Stimulated activated CD4-positive, alpha-beta T cell treated with anti-CD3 and anti-CD28 coated beads, Interleukin-2, amount 100 ng/mL, for 24 hours (primary cell): ENCODE measurements at places on chromosomes 13 and 19.

- DNase-seq, result no peak
Observed at GRCh38 chr13:111394211-111394922, 73.9 kb downstream of the TEX29 start.

- no peak for DNase-seq
Observed at GRCh38 chr13:80870186-80870585, 529.3 kb upstream of the SPRY2 start.

DNA sequence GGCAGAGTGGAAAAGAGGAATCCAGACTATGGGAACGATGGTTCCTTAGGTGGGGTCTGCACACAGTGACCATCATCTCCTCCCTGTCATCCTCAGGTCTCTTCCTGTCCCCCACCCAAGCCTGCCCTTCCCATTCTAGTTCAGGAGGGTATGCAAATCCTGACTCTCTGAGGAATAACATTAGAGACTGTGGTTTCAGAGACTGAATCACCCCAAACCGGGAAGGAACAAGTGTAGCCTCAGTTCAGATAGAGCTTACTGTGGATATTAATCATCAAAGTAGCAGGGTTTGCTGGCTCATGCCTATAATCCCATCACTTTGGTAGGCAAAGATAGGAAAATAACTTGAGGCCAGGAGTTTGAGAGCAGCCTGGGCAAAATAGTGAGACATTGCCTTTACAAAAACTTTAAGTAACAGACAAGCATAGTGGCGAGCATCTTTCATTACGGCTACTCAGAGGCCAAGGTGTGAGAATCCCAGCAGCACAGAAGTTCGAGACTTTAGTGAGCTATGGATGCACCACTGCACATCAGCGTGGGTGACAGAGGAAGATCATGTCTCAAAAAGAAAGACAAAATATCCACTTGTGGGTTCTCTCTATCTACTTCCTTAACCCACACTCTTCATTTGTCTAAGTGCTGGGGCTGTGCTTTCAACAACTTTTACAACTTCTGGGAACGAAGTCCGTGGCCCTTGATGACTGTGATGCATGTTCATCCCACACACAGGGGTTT is 19.3 kb upstream of the LGALS13 start:
- peak; percentile 8 for DNase-seq

- DNase-seq, result no peak
Observed at GRCh38 chr13:111407381-111408131, 87.1 kb downstream of the TEX29 start.

DNA sequence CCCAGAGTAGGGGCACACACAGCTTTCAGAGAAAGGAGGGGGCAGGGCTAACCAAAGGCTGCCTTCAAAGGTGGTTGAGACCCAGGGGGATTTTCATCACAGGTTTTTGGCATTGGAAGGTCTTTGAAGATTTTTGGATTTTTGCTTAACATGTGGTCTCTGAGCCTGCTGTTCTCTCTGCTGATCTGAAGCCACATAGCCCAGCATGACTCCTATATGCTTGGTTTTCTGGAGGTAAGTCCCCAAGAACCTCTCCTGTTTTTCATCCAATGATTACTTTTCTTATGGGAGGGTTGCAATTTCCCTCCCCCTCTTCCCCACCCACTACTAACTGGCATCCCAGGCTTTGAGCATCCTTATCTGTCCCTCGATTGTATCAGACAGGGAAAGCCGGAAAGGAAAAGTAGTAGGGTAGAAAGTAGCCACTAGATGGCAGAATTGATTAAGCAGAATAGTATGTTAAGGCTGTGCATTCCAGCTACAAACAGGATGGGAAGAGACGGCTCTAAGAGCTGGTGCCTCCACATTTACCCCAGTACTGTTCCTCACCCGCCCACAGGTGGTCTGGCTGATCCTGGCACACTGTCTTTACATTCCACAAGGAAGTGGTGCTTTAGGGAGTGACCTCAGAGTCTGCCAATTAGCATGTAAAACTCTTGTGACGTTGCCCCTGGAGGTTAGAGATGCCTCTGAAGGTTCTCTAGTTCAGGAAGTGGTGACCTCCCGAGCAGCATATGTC is 218.9 kb upstream of the EDNRB start:
- DNase-seq, result no peak

DNA sequence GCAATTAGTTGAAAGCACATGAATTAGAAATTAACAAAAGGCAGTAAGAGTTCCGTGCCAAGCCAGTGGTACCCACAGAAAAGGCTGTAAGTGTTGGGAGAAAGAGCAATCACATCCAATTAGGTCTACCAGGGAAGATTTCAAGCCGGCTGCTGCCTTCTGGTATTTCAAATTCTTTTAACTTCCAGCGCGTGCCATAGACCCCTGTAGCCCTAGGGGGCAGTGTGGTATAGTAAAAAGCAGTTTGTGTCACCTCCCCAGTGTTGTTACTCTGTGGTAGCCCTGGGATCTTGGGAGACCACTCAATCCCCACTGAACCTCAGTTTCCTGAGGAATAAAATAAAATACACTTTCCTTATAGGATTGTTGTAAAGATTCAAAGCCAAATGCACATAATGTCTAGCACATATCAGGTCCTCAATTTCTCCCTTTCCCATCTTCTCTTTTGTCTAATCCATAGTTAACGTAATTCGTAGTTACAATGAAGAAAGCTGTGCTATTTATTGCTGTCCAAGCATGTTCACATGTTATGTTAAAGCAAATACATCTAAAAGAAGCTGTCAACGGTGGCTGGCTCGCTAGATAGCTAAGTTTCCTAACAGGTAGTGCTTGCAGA is 230.2 kb downstream of the TDRD3 start:
- DNase-seq, result peak; percentile 15

DNA sequence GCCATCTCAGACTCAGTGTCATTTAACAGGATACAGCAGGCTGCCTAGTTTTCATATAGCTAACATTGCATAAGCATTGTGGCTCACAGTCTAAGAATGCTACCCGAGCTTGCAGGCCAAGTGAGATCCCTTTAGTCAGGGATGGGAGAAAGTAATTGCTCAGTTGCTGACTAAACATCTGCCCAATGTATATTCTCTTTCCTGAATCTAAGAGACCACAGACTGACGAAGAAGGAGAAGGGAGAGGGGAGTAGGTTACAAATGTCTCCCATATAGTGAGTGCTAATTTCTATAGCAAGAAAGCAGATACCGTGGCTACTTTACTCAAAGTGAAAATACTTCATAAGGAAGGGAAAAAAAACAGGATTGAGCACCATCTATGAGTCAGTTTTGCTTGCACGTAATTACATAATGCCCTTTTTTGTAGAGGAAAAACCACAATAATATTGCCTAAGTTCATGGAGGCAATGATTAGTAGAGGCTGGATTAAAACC is 453.9 kb downstream of the COG6 start:
- DNase-seq, result no peak

GRCh38 chr19:1076951-1077350 is 10.0 kb downstream of the ARHGAP45 start:
- DNase-seq, result peak; percentile 91

DNA sequence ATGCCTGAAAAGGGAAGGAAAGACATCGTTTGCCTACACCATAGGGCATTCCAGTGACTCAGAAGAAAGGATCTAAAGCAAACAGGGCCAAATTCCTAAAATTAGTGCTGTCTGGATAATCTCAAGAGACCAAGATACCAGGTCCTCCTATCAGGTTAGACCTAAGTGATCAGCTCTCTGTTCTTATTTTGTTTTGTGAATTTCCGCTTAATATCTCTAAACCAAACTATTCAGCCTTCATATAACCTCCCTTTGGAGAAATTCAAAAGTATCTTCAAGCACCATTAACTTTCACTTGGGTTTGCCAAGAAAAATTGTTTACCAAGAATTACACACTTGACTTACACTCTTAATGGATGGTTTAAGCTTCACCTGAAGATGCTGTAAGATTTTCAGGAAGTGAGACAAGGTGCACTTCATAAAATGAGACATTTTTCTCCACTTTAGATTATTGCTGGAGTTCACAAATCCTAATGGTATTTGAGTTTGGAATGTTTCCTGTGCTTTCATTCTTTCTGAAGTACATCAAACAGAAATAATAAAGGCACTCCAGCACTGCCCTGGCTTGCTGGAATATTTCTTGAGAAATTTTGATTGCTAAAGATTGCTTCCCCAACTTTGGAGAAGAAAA is 376.1 kb downstream of the LMO7 start:
- no peak for DNase-seq

GRCh38 chr13:73519396-73520116 is 460.8 kb downstream of the KLF5 start:
- DNase-seq, result no peak

GRCh38 chr19:23095418-23095817 is 21.4 kb upstream of the ZNF730 start:
- DNase-seq, result no peak

DNA sequence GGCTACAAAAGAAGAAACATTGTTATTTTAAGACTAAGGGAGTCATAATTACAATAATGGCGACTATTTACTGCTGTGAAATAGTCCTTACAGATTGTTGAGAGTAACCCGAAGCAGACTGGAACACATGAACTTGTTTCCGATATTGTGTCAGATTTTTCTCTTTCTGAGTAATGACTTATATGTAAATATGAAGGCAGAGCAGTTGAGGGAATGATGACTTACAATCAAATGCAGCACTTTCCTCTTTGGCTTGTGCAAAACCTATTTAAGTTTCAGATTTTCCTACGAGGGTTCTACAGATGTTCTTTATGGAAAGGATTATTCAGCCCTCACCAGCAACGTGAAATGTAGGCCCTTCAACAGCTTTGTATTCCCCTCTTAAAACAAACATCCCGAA is 198.6 kb downstream of the RGCC start:
- DNase-seq, result no peak

DNA sequence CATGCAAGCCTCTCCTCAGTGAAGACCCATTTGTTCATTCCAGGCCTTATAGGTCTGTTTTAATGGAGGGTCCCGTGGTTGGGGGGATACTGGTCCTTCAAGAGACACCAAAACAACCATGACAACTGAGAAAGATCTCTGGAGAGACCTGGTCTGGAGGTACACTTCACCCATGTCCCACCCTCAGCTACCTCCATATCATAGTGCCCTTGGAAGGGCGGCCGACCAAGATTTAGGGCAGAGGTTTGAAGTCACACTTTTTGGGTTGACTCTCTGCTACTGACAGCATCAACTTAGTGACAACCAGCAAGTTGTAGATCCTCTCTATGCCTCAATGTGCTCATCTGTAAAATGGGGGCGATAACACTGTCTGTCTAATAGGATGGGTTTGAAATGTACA is 177.3 kb downstream of the TSHZ3 start:
- no peak for DNase-seq

DNA sequence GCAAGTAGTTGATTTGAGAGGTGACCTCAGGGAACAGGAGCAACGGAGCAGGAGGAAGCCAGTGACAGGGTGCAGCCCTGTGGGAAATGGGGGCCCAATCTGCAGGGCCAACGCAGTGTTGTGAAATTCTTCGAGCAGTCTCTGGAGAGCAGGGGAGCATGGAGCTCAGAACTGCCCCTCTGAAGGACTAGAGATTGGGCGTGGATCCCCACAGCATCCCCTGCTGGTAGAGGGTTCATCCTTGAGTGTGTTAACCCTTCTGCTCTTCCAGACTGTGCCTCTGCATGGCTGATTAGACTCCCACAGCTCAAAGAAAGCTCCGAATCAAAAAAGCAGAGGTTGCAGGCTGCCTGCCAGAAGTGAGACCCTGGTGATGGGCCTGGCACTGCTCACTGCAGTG is 77.9 kb upstream of the UQCRFS1 start:
- DNase-seq, result no peak

DNA sequence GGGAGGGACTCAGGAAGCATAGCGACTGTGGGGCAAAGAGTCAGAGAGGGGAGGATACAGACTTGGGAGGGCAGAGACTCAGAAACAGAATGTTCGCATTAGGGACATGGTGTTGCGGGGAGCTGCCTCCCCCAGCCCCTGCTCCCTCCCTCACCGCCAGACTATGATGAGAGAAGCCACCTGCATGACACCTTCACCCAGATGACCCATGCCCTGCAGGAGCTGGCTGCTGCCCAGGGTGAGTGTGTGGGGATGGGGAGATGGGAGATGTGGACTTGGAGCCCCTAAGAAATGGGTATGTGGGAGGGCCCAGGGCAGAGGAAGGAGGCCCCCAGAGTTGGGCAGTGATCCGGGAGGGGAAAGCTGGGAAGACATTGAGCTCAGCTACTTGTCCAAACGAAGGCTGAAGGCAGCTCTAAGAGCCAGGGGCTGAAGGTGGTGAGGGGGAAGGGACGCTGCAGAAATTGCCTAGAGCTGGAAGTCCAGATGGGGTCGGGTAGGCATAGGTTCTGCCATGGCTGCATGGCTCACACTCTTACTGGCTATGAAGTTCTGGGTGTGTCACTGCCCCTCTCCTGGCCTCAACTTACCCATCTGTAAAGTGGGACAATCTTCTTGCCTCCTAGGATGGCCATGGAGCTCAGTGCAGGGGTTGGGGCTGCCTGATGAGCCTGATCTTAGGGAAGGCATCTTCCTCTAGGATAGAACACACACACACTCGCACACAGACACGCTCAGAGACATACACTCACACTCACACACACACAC is 1.4 kb downstream of the SPACA6 start:
- DNase-seq, result no peak

DNA sequence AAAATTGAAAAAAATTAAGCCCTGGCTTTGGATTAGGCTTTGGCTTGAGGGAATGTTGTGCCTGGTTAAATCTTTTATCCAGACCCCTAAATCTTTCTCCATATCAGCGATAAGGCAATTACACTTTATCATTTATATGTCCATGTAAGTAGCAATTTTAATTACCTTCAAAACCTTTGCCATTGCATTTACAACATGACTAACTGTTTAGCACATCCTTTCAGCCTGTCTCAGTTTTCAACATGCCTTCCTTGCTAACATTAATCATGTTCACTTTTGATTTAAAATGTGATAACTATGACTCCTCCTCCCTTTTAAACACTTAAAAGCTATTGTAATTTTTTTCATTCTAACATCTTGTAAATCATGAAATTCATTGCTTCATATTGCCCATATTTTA is 583.7 kb downstream of the SLITRK1 start:
- no peak for DNase-seq

DNA sequence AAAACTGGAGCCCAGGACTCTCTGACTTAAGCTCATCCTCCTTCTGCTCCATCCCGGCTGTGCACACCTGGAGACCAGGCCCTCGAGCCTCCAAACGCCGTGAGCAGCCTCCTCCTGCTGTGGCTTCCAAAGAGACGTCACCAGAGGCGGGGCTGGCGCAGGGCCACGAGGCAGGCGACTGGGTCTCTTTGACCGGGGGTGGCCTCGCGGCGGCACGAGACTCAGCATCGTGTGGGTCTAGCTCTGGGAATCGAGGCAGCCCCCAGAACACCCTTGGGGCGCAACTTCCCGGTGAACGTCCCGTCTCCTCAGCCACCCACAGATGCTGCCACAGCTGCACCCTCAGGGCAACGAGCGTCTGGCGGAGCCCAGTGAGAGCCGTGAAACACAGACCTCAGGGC is 22.8 kb downstream of the RASA3 start:
- peak; percentile 69 for DNase-seq

GRCh38 chr19:55493052-55493644 is 4.9 kb downstream of the SSC5D start:
- no peak for DNase-seq
